ENCODE measurements at places on chromosomes 3 and 15.

GRCh38 chr3:186506191-186506739 lies 37.9 kb downstream of the CRYGS start:
- no peak for DNase-seq

DNA sequence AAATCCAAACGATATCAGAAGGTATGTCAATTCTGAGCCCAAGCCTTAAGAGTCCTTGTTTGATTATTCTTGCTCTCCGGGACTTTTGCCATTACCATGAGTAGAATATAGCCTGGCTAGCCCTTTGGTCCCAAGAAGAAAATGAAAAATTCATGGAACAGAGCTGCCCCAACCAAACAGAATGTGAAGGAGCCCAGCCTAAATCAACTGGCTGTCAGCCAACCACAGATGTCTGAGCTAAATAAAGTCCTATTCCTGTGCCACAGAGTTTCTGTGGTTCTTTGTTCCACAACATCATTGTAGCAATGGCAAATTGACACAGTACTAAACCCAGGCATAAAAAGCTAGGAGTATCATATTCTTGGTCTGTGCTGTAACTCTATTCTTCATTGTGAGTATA lies 185.2 kb downstream of the CPNE4 start:
- DNase-seq, result no peak

DNA sequence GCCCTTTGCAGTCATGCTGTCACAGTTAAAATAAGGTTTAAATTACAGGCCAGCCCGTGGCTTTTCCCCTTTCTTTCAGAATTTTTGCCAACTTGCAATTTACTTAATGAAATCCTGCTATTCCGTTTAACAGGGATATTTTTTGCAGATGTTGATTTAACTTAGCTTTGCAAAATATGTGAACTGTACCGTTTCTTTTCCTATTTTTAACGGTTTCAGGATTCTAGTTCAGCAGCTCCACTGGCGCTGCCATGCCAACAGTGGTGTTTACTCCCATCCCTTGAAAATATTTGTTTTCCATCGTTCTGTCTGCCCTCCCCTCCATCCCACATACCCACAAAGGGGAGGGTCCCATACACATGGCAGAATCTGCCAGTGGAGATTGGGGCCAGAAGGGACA lies 54.3 kb downstream of the SMAD6 start:
- no peak for DNase-seq

DNA sequence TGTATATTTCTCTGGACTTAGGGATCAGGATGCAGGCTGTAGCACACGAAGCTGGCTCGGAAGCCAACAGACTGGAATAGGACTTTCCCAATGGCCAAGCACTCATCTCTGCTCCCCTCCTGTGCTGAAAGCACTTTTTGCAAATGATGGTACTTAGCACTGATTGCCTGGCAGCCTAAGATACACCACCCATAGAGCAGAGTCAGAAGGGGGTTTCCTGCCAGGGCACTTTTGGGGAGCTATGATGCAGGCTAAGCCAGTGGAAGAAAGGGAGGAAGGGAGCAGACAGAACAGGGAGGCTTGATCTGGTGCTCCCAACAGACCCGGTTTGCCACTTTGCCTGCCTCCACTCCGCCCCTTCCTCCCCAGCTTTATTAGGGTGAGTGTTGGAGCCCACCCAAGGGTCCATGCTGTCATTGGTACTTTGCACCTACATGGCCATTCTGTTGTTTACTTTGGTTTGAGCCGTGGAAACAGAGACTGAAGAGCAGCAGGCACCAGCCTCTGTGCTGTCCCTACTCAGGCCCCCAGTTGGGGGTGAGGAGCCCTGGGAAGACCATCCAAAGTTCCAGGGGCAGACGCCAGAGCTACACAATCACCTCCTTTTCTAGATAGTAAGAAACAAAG lies 15.9 kb downstream of the BSN start:
- no peak for DNase-seq

- no peak for DNase-seq
These were observed 262.4 kb downstream of the SLC9A9 start for GRCh38 chr3:143585720-143586456.

DNA sequence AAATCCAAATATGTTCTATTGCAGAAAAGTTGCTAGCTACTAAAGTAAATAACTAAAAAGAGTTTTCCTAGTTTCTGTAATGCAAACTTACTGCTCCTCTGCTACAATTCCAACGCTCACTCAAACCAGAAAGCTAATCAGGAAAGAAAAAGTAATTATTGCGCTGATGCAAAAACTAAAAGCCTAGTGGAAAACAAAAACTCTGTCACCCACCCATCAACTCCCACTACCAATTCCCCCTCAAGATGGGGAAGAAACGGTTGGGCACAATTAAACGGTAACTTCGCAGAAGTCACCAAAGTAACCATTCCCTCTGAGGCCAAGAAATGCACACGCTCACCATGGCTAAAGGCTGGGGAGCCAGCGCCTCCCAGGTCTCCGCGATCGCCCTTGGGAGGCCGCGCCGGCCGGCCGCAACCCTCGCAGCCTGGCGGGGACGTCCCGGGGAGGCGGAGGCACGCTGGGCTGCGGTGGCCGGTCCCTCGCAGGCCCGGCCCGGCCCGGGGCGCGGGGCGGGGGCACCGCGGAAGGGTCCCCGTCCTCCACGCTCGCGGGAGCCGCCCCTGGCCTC lies 684 bp downstream of the SLTM start:
- no peak for DNase-seq

DNA sequence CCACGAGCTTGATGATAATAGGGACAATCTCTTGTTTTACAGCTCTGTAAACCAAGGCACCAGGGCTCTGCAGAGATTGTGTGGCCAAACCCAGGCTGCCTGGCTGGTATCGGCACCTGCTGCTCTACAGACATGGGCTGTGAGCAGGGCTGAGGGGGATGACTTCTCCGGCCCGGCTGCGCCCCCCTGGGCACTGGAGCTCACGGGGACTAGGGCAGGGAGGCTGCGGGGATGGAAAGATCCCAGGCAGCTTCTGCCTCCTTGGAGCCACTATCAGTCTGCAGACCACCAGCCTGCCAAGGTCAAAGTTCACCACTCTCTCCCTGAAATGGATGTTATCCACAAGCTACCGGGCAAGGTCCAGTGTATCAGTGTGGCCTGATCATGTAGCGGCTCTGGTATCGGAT lies 22.0 kb upstream of the PIGZ start:
- no peak for DNase-seq

- no peak for DNase-seq
These were observed 87.8 kb downstream of the ASB7 start for GRCh38 chr15:100690032-100690794.

DNA sequence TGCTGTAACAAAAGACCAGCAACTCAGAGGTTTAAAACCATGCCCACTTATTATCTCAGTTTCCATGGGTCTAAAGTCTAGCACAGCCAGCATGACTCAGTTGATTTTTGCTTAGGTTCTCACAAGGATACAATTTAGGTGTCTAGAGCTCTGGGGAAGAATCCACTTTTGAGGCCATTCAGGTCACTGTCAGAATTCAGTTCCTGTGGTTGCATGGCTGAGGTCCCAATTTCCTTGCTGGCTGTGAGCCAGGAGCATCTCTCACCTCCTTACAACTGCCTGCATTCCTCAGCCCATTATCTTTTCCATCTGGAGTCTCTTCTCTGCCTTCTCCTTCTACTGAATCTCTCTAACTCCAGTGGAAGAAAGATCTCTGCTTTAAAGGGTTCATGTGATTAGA lies 240.5 kb upstream of the CFAP20DC start:
- no peak for DNase-seq

DNA sequence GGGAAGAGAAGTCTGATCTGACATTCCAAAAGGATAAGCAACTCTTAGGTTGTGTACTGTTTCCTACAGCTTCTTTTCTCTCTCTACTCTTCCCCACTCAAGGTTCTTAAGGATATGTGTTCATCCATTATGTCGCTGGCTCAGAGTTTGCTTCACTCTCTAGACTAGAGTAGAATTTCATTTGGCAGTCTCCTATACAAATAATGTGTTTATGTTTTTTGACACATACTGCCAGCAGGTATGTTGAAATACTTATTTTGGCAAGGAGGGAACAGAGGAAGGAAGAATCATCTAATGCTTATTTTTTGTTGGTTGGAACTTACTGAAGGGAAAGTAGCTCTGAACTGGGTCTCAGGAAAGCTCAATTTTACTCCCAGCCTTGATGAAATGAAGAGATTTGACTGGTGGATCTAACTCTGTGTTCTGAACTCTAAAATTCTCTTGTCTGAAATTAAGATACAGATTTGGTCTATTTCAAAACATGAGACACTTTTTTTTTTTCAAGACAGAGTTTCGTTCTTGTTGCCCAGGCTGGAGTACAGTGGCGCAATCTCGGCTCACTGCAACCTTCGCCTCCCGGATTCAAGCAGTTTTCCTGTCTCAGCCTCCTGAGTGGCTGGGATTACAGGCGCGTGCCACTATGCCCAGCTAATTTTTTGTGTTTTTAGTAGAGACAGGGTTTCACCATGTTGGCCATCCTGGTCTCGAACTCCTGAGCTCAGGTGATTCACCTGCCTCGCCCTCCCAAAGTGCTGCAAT lies 7.6 kb upstream of the EMC3 start:
- DNase-seq, result no peak

DNA sequence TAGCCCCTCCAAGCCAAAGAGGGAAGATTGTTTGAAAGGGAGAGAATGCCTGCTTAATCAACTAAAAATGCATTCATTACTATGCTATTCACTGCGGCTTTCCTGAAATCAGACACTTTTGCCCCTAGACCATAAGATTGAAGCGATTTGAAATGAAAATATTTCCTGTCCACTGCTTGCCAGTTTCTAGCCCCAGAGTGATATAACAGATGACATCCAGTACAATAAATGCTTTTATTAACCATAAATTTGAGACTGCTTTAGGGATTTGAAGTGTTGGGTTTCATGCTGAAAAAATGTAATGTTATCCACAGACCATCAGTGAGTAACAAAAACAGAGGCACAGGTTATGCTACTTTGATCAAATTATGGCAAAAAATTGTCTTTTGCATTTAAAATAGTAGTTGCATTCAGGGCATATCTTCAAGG lies 14.1 kb downstream of the IL17RD start:
- DNase-seq, result no peak

- peak; percentile 59 for DNase-seq
These were observed 110.3 kb downstream of the CYP19A1 start for GRCh38 chr15:51227940-51228732.

- DNase-seq, result peak; percentile 85
These were observed 37.2 kb downstream of the BHLHE40 start for GRCh38 chr3:5016211-5017161.

DNA sequence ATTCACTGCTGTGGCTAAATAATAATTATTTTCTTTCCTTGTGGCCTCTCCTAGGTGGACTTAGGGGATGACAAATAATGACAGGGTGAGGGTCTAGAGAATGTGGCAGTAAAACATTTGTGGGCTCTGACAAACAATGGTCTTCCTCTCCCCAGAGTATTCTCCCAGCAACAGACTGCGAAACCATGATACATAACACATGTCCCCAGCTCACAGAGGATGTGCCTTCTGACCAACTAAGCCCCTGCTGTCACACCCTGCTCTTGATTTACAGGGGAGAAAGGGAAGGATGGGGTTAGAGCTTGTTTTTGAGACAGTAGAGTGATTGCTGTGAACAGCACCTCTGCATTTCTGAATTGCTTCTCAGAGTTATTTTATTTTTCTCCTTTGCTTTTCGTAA lies 116.6 kb upstream of the CTDSPL start:
- DNase-seq, result no peak

GRCh38 chr15:96223939-96224338 lies 106.6 kb upstream of the NR2F2 start:
- no peak for DNase-seq

DNA sequence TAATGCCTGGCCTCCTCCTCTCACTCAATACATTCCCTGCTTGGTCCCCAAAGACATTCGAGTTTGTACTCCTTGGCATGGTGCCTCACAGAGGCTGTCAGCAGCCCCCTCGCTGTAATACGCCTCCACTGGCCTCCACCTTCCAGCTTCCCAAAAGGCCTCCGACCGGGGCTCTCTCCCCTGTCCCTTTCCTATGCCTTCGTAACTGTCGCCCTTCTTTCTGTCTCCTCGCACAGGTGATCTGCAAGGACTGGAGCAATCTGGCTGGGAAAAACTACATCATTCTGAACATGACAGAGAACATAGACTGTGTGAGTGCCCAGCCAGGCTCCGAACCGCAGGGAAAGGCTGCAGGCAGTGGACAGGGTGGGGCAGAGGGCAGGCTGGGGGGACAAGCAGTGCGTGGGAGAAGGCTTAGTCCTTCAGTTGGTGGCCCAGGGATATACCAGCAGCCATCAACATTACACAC lies 10.7 kb upstream of the ABTB1 start:
- DNase-seq, result no peak

GRCh38 chr15:75554717-75555116 lies 24.4 kb downstream of the PTPN9 start:
- no peak for DNase-seq

DNA sequence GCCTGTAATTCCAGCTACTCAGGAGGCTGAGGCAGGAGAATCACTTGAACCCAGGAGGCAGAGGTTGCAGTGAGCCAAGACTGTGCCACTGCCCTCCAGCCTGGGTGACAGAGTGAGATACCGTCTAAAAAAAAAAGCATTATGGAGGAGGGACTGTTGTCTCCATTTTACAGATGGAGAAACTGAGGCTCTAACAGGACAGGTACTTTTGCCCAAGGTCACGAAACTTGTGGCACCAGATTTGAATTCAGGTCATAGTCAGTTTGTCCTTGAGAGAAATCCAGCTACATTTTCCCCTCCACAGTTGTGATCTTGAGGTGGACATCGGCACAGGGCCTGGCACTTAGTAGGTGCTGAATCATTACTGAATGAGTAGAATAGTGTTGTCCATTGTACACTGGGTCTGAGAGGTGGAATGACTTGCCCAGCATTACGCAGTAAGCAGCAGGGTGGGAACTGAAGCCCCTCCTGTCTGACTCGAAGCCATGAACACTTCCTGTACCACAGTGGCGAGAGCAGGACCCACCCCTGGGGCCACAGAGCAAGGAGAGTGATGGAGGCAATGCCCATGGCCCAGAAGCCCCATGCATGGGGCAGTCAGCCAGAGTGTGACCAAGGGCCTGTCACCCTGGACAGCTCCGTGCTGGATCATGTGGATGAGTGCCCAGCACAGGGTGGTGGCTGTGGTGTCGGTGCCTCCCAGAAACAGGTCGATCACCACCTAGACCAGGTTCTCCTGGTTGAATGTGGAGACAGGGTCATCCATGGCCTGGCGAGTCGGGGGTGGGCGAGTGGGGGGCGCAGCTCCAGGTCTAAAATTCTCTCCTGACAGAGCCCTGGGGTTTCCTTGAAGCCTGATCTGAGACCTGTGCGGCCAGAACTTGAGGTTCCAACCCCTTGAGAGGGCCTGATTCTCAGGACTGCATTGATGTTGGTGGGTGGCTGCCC lies 20.4 kb upstream of the PARL start:
- no peak for DNase-seq
